Activated B cell treated with CpG ODN at 0.5 μM for 24 hours (primary cell): ENCODE measurements at places on chromosomes 12 and 14.

- DNase-seq, result no peak
- no peak overlapping the region for H3K4me3 ChIP-seq
- H3K27ac ChIP-seq, result no peak overlapping the region
- no peaks in the 10 kb centered on the region for H3K4me1 ChIP-seq
- H3K27me3 ChIP-seq, result peaks cover 12% of the 10 kb centered on the region
- no peaks in the 10 kb centered on the region for H3K36me3 ChIP-seq
Observed at GRCh38 chr12:75571204-75571603, 59.8 kb upstream of the KRR1 start.

DNA sequence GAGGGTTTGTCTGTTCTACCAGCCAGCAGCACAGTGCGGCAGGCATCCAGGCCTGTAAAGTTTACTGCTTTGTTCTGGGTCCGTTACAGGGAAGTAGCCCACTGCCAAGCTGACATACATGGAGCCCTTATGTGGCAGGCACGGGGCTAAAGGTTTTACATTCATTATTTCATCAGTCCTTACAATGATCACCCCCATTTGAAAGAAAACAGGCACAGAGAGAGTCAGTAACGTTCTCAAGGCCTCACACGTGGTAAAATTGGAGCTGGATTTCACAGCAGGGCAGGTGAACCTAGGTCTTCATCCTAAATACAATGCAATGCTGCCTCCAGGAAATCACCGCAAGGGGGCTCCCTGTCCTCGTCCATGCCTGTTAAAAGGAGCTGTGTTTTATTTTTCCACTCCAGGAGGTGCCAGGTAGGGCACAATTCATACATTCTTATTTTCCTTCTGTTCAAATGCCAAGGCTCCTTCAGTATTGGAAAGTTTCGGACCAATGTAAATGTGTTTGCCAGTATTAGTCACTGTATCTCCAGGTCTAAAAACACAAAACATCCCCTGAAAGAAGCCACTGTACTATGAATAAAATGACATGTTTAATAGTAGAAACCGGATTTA is 172.2 kb upstream of the GZMB start:
- no peak overlapping the region for H3K4me3 ChIP-seq
- no peak for DNase-seq
- no peaks in the 10 kb centered on the region for H3K4me1 ChIP-seq
- no peaks in the 10 kb centered on the region for H3K36me3 ChIP-seq
- H3K27me3 ChIP-seq, result peaks cover 3% of the 10 kb centered on the region

GRCh38 chr14:59293935-59294661 is 105.6 kb downstream of the DAAM1 start:
- peaks cover 19% of the 10 kb centered on the region for H3K4me1 ChIP-seq
- H3K36me3 ChIP-seq, result peaks cover 34% of the 10 kb centered on the region
- no peak overlapping the region for H3K4me3 ChIP-seq
- no peak overlapping the region for H3K27ac ChIP-seq
- no peak for DNase-seq

- H3K27me3 ChIP-seq, result peaks cover 4% of the 10 kb centered on the region
- H3K4me3 ChIP-seq, result no peak overlapping the region
- no peaks in the 10 kb centered on the region for H3K36me3 ChIP-seq
- no peak for DNase-seq
- no peaks in the 10 kb centered on the region for H3K4me1 ChIP-seq
Observed at GRCh38 chr12:93563807-93564538, 8.5 kb upstream of the SOCS2 start.

DNA sequence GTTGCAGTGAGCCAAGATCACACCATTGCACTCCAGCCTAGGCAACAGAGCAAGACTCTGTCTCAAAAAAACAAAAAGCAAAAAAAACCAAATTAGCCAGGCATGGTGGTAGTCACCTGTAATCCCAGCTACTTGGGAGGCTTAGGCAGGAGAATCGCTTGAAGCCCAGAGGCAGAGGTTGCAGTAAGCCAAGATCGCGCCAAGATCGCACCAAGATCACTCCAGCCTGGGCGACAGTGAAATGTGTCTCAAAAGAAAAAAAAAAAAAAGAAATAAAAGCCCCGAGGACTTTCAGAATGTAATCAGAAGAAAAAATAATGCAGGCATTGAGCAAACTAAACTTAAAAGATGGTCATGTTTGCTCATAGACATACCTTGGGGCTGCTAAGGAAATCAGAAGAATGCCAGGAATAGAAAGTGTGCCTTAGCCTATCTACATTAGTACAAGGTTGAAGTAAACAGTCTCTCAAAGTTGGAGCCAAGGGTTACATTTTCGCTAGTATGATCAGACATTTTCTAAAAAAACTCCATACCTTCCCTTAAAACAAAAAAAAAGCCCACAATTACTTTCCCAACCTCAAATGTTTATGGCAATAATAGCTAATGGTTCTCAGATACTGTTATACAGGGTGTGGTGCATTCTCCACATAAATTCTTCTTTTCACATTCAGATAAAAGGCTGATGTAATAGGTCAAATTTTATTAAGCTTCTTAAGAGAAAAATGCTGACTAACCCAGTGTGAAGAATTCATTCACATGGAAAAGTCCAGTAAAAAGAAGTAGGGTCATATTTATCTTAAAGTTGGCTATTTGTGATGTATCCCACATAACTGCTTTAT is 15.8 kb downstream of the DTD2 start:
- H3K27me3 ChIP-seq, result no peaks in the 10 kb centered on the region
- H3K4me3 ChIP-seq, result no peak overlapping the region
- no peaks in the 10 kb centered on the region for H3K4me1 ChIP-seq
- DNase-seq, result no peak
- peaks cover 18% of the 10 kb centered on the region for H3K36me3 ChIP-seq

DNA sequence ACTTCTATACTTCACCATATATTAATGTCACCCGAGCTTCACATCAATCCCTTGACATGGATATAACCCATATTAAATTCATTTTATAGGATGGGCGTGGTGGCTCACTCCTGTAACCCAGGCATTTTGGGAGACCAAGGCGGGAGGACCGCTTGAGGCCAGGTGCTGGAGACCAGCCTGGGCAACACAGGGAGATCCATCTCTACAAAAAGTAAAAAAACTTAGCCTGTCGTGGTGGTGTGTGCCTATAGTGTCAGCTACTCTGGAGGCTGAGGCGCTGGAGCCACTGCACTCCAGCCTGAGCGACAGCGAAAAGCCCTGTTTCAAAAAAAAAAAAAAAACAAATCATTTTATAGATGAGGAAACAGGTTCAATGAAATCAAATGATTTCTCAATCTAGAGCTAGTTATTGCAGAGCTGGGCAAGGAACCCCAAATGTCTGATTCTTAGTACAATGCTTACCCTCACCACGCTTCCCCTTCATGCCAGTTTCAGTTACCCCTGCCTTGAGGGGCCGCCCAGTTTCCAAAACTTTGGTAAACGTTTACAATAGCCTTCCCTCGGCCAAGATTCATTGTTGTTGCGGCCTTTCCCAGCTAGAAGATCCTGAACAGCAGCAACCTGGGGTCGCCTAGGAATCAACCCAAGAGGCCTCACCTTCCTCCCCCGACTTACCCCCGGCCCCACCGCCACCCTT is 751 bp downstream of the PSMB5 start:
- peak overlapping the region; percentile 96 for H3K27ac ChIP-seq
- H3K4me1 ChIP-seq, result peaks cover 34% of the 10 kb centered on the region
- no peaks in the 10 kb centered on the region for H3K27me3 ChIP-seq
- H3K4me3 ChIP-seq, result peak overlapping the region; percentile 84

DNA sequence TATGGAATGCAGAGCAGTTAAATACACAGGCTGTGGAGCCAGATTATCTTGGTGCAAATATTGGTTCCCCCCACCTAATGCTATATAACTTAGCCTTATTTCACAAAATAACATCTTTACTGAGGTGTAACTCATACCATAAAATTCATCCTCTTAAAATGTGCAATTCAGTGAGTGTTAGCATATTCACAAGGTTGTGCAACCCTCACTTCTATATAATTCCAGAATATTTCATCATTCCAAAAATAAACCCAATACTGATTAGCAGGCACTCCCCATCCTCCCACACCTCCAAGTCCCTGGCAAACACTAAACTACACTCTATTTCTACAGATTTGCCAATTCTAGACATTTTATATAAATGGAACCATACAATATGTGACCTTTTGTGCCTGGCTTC is 116.3 kb upstream of the CNTN1 start:
- H3K4me3 ChIP-seq, result no peak overlapping the region
- no peaks in the 10 kb centered on the region for H3K36me3 ChIP-seq
- H3K27me3 ChIP-seq, result no peaks in the 10 kb centered on the region
- DNase-seq, result no peak
- no peak overlapping the region for H3K27ac ChIP-seq

- no peaks in the 10 kb centered on the region for H3K27me3 ChIP-seq
- peaks cover 80% of the 10 kb centered on the region for H3K36me3 ChIP-seq
- no peak overlapping the region for H3K27ac ChIP-seq
- no peak for DNase-seq
- H3K4me3 ChIP-seq, result no peak overlapping the region
Observed at GRCh38 chr12:106315523-106315922, 13.0 kb downstream of the TCP11L2 start.

GRCh38 chr14:76007852-76008251 is 22.3 kb downstream of the IFT43 start:
- H3K36me3 ChIP-seq, result peaks cover 63% of the 10 kb centered on the region
- H3K27me3 ChIP-seq, result no peaks in the 10 kb centered on the region
- no peaks in the 10 kb centered on the region for H3K4me1 ChIP-seq
- H3K4me3 ChIP-seq, result no peak overlapping the region
- no peak for DNase-seq
- no peak overlapping the region for H3K27ac ChIP-seq

- no peaks in the 10 kb centered on the region for H3K36me3 ChIP-seq
- no peaks in the 10 kb centered on the region for H3K4me1 ChIP-seq
- no peaks in the 10 kb centered on the region for H3K27me3 ChIP-seq
- no peak overlapping the region for H3K4me3 ChIP-seq
Observed at GRCh38 chr12:61232040-61232439, 1028.2 kb upstream of the USP15 start.
